A549 treated with RU486 at 1 μM for 4 hours (cell line): ENCODE measurements at places on chromosomes 12 and 14. TPM values are rescaled to one million over a fixed set of nuclear protein-coding genes. Genes with fewer than 3 reads are reported as not detected.

NKX2-1 gene
- 0.07 TPM in 1 of 5 replicates, not detected in the others for total RNA-seq

CD9 gene
- 212 to 269 TPM (median 254 TPM) in 5 replicates for total RNA-seq

SLC5A8 gene
- total RNA-seq: not detected in 5 replicates

KRT3 gene
- total RNA-seq: 0.05 to 0.08 TPM (median 0.07 TPM) in 3 of 5 replicates, not detected in the others

PABPN1 gene
- 133 to 164 TPM (median 158 TPM) in 5 replicates for total RNA-seq
